ENCODE measurements at places on chromosomes 1 and 21. TPM values are rescaled to one million over a fixed set of nuclear protein-coding genes. Genes with fewer than 3 reads are reported as not detected.

TSPAN1 gene
- total RNA-seq: 1.7 TPM

SF3B4 gene
- 136 TPM for total RNA-seq

NPHS2 gene
- not detected for total RNA-seq

CPT2 gene
- 9.9 TPM for total RNA-seq

FAM167B gene
- total RNA-seq: 0.45 TPM

DNALI1 gene
- not detected for total RNA-seq

GALE gene
- total RNA-seq: 69.6 TPM

RIMKLA gene
- 1.1 TPM for total RNA-seq

WNT4 gene
- 0.67 TPM for total RNA-seq
